ENCODE measurements at places on chromosomes 16 and 17. TPM values are rescaled to one million over a fixed set of nuclear protein-coding genes. Genes with fewer than 3 reads are reported as not detected.

The MED1 gene
- 16.5 TPM for total RNA-seq

The GRAP gene
- total RNA-seq: 0.08 TPM

The HSD17B1 gene
- total RNA-seq: 8.9 TPM

The FAAP100 gene
- 14.3 TPM for total RNA-seq

The ADAMTS18 gene
- 0.38 TPM for total RNA-seq

The RUNDC3A gene
- total RNA-seq: 0.08 TPM

The SBK1 gene
- total RNA-seq: under 0.01 TPM

The PPP1R1B gene
- total RNA-seq: 3.0 TPM

The KCNJ2 gene
- 0.75 TPM for total RNA-seq

The ELAC2 gene
- total RNA-seq: 64.1 TPM

The TBX6 gene
- total RNA-seq: 0.12 TPM

The MT1H gene
- total RNA-seq: not detected

The SULT1A2 gene
- total RNA-seq: not detected

The C16orf54 gene
- total RNA-seq: not detected

The TANC2 gene
- 44.0 TPM for total RNA-seq

The SERPINF2 gene
- total RNA-seq: not detected

The CACNG1 gene
- total RNA-seq: not detected

The CACNG5 gene
- not detected for total RNA-seq

The LDHD gene
- 0.12 TPM for total RNA-seq

The HOXB4 gene
- 0.35 TPM for total RNA-seq

The ZFPM1 gene
- 0.59 TPM for total RNA-seq

The GPR179 gene
- total RNA-seq: not detected

The CMTM4 gene
- total RNA-seq: 9.6 TPM

The TLCD2 gene
- 4.3 TPM for total RNA-seq

The TPSB2 gene
- total RNA-seq: not detected

The ZSCAN10 gene
- total RNA-seq: not detected

The NEURL4 gene
- total RNA-seq: 28.4 TPM

The PMP22 gene
- 260 TPM for total RNA-seq

The GAST gene
- total RNA-seq: not detected

The GALNS gene
- total RNA-seq: 22.3 TPM

Data from smooth muscle cell of the coronary artery (primary cell).